Activated CD8-positive, alpha-beta memory T cell treated with anti-CD3 and anti-CD28 coated beads for 4 hours (primary cell): ENCODE measurements at places on chromosomes 5 and 9.
A peak's percentile ranks its signal among the peaks of the same experiment; 100 is the strongest.

- DNase-seq = no peak
These were observed 237.0 kb downstream of the KIF4B start for GRCh38 chr5:155250596-155250995.

- DNase-seq = no peak
These were observed 326.7 kb downstream of the MAT2B start for GRCh38 chr5:163832155-163832554.

- DNase-seq = no peak
These were observed 56.5 kb upstream of the COL5A1 start for GRCh38 chr9:134585021-134585561.

DNA sequence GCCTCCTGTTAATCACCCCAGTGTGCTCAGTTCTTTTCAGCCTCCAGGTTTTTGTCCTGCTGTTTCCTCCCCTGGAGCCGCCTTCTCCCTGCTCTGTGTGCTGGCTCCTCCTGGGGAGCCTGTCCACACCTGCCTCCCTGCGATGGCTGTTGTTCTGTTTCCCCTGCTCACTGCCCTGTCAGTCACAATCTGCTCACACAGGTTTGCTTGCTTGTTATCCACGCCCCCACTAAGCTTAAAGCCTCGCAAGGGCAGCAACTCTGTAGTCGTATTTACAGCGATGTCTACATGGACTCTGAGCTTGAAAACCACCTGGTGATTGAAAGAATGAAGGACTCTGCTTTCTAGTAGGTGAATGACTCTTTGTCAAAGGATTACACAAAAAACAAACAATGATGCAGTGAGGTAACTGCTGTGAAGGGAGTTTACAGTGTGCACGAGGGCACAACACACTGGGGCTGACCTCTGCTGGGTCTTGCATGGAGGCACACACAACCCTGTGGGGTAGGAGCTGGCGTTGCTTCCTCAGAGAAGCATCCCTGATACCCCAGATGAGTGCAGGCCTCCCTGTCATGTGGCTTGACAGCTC, 39.6 kb upstream of the TEX48 start:
- DNase-seq = no peak

DNA sequence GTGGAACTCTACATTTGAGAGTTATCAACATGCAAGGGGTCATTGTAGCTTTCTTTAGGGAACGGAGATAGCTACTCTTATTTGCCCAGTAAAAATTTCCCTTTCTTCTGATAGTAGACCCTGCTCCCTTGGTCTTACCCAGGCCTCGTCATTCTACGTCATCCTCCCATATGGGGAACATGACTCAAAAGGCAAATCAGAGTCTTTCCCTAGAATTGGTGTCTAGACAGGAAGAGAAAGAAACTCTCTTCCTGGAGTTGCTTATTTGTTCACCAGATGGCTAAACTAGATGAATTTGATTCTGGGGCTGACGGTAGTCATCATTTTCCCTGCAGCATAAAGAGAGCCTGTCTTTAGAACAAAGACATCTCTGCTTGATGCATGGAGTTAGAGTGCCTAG, 12.2 kb upstream of the SLC38A9 start:
- DNase-seq = no peak

DNA sequence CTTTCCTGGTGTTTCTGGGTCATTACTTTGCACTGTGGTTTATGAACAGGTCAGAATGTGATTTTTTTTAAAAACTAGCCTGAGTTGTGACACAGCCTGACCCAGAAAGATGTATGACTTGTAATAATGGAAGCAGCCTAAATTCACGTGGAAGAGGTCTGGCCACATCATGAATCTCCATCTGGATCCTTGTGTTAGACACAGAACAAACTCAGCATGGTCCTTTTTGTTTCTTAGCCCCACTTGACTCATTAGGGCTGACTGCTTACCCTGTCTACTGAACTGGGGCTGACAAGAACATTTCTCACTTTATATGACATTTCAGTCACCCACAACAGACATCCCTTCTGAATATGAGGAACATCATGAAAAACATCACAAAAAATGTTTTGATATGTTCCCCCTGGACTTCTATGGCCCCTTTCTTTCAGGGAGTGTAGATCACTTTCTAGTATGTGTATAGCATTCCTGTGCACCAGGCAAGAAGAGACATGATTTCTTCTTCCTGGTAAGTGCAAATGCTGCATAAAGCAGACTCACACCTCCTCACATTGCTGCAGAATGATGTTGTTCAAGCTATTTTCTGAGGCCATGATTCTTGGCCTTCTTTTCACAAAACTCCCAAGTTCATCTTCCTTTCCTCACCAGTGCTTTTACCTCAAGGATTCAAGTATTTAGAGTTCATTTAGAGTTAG, 52.3 kb downstream of the ZNF622 start:
- DNase-seq = no peak

GRCh38 chr9:89225587-89225986, 47.0 kb upstream of the SHC3 start:
- no peak for DNase-seq

GRCh38 chr5:15864536-15865215, 314.9 kb downstream of the MARCHF11 start:
- no peak for DNase-seq

- no peak for DNase-seq
These were observed 151.8 kb downstream of the SMC2 start for GRCh38 chr9:104245925-104246324.

DNA sequence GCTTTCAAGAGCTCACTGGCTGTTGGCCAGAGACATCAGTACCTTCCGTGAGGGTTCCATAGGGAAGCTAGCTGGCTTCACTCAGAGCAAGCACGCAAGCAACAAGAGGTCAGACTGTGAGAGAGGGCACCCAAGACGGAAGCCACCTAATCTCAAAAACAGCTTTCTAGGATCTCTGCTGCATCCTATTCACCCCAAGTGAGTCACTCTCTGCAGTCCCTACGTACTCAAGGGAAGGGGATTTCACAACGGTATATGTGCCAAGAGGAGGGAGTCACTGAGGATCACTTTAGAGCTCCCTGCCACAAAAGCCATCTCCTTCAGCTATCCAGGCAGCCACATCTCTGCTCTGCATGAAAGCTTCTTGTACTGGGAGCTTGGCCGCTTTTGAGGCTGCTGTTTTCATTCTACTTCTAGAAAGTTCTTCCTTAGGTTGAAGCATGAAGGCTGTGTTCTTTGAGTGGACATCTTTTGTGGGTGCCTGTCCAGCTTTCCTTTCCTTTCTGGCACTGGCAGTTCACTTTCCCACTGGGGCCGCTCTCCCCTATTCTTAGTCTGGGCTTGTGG, 249.5 kb downstream of the MAN2A1 start:
- no peak for DNase-seq

DNA sequence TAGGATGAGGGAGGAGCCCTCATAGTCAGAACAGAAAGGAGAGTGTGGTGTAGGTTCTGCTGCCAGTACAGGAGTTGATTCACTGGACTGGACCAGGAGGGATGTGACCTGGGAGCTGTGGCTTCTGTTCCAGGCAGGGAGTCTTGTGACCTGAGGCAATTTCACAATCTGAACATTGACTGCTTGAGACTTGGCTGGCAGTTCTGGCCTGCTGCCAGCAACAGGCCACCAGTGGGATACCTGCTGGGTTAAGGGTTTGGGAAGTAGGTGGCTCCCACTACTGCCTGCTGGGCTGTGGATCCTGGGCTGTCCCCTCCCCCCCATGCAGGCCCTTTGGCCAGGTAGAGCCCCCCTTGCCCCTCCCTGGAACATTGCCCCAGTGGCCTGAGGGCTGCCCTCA, 268.6 kb upstream of the ARRDC3 start:
- DNase-seq = no peak

DNA sequence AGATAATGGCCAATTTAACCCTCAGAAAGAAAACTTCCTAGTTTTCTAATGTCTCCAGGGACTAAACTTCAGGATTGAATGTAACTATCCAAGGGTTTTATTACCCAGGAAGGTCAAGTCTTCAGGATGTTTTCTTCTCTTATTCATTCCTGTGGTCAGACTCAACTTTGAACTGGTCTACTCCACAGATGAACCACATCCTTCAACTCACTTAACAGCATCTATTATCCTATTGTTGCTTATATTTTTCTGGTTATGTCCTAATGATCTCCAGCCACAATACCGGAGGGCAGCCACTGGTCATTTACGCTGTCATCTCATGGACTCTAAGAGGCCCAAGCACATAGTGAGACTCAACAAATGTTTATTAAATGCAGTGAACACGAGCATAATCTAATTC, 47.2 kb upstream of the LIFR start:
- no peak for DNase-seq

DNA sequence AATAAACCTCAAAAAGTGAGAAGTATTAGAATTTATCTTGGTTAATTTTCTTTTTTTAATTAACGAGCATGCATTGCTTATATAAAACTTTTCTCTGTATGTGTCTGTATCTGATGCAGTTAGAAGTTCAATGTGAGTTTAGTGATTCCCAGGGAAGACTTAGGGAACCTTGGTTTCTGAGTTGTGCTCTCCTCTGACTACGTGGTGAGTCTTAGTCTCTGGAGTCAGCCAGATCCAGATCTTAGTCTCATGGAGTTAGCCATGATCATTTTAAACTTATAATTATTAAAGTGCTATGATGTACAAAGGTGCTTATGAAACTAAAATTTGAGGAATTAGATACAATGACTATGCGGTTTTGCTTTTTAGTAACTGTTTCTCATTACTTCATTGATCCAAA, 285.3 kb upstream of the DMRT1 start:
- DNase-seq = no peak

GRCh38 chr9:88280816-88281382, 107.3 kb upstream of the SPIN1 start:
- DNase-seq = no peak

- no peak for DNase-seq
These were observed 171.1 kb downstream of the TARS1 start for GRCh38 chr5:33611877-33612276.

DNA sequence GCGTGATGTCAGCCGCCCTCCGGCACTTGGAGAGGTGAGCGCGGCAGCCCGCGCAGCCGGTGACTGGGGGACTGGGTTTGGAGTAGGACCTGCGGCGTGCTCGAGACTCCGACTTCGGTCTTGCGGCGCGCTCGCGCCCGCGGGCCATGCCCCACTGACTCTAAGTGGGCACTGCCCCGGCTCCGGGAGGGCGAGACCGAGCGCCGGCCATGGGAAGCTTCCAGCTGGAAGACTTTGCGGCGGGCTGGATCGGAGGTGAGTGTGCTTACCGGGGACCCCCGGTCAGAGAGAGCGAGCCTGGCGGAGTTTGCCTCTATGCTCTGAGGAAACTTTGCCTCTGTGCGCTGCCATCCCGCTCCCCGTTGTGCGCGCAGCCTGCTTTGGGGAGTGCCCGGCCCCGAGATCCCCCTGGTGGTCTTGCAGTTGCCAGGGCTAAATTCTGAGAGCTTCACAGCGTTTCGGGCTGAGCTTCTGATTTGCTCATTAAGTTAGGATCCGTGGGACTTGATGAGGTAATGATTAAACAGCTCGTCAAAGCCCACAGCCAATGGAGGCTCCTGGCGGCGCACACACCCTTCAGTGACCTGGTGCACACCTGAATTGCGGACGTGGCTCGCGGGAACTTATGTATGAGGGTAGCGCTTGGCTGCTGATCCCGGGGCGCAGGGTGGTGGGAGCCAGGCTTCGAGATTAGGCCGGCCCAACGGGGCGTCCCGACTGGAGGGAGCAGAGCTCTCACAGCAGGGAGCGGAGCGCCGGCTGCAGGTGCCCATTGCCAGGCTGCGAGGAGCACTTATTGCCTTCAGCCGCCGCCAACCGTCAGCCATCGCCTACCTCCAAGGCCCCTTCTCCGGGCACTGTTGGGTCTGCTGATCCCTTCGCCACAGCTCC, at the start of gene SLC25A48:
SLC25A48 (plus strand) TSS at position 25 of the 891 bp plus-strand sequence; CDS start at position 210, 185 bp downstream.
- no peak for DNase-seq

DNA sequence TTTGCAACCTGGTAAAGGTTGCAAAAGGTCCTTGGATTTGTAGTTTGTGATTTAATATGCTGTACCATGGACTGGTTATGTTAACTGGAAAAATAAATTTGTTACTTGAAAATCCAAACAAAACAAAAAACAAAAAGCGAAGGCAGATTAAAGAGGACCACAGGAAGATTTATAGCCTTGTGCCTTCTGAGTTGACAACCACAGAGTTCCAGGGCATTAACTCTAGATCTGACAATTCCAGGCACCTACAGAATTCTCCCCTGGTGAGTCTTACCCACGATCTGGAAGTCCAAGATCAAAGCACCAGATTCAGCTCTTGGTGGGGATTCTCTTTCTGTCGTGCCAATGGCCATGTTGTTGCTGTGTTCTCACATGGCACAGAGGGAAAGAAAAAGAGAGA, 107.9 kb upstream of the SELENOP start:
- no peak for DNase-seq

DNA sequence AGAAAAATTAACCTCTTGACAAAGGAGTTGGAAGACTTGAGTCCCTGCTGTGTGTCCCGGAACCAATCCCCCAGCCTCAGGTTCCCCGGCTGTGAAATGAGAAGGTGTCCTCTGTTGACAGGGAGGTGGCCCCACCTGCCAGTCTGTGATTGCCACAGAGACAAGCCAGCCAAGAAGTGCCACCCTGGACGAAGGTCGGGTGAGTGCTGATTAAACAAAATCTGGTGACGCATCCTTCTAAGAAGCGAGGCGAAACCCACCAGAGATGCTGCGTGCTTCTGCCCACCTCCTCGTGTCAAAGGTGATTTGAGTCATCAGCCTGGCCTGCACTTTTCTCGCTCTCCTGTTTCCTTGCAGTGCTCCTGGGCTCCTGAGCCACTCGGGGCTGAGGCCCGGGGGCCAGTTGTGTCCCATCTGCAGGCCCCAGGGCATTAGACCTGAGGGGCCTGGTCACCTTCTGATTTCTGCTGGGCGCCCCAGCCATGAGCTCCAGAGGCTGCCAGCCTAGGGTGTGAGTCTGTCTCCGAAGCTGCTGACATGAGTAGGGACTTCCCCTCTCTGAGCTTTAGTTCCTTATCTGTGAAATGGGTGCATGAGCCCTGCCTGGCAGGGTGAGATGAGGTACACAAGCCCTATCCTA, 28.7 kb downstream of the NEK6 start:
- peak; percentile 16 for DNase-seq

DNA sequence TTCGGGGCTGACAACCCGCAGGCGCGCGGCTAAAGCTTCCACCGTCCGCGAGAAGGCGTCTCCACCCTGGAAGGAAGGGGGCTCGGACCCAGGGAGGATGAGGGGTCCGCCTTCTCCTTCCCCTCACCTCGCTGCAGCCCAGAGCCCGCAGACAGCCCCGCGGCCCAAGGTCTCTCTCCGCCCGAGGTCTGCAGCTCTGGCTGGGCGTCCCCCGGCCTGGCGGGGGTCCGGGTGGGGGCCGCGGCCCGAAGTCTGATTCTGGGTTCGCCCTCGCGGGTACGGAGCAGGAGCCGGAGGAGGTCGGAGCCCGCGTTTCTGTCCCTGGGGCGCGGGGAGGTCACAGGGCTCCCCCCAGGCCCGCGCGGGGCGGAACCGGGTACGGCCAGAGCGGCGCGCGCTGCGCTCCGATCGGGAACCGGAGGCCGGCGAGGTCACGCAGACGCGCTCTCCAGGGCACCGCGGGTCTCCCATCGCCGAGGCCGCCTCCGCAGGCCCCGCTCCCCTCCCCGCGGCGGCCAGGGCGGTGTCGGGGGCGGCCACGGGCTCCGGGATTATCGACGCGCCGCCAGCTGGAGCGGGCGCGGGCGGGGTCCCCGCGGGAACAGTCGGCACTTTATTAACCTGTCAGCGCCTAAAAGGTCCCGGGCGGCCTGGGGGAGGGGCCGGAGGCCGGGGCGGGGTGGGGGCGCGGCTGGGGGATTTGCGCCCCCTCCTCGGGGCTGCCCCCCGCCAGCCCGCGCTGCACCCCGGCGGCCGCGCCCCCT, 11.6 kb downstream of the LHX3 start:
- no peak for DNase-seq

- no peak for DNase-seq
These were observed 1982.2 kb upstream of the C9orf72 start for GRCh38 chr9:29555502-29555901.

GRCh38 chr9:86093788-86094555, 5.4 kb downstream of the GOLM1 start:
- no peak for DNase-seq

GRCh38 chr5:52928689-52929088, 60.5 kb upstream of the ITGA2 start:
- no peak for DNase-seq
